Keratinocyte (primary cell): ENCODE measurements at places on chromosomes 16 and 17.

- no peaks in the 10 kb centered on the region for H3K36me3 ChIP-seq
- DNase-seq, result peak; percentile 19
- peaks cover 9% of the 10 kb centered on the region for H3K27me3 ChIP-seq
- H3K4me1 ChIP-seq, result no peaks in the 10 kb centered on the region
- H3K4me3 ChIP-seq, result no peak overlapping the region
- H3K27ac ChIP-seq, result no peak overlapping the region
Observed at GRCh38 chr17:28471531-28472342, 1.7 kb upstream of the SLC13A2 start.

DNA sequence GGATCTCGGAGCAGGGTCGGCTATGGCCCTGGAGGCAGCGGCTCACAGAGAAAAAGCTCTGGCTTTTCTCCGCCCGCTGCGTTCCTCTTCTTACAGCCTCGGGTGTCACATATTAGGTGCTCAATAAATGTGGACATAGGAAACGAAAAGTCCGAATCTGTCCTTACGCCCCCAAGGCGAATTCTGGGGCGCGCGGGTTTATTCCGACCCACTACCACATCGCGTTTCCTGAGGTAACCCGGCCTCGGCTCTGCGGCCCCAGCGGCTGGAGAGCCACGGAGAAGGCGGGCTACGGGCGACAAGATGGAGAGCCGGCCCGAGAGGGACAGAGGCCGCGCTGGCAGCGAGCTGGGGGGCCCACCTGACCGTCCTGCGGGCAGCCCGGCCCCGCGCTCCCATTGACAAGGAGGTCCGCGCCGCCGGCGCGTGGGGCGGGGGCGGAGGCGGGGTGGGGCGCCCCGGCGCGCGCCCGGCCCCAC lies 573 bp upstream of the GNAO1 start:
- no peak overlapping the region for H3K4me3 ChIP-seq
- no peaks in the 10 kb centered on the region for H3K36me3 ChIP-seq
- peaks cover 79% of the 10 kb centered on the region for H3K27me3 ChIP-seq

GRCh38 chr16:21301895-21302291 lies 23.8 kb upstream of the CRYM start:
- H3K27me3 ChIP-seq, result no peaks in the 10 kb centered on the region
- H3K4me3 ChIP-seq, result peak overlapping the region; percentile 65
- peak overlapping the region; percentile 100 for H3K27ac ChIP-seq
- no peak for DNase-seq
- no peaks in the 10 kb centered on the region for H3K36me3 ChIP-seq

GRCh38 chr17:65954148-65954449 lies 237.8 kb downstream of the CEP112 start:
- no peaks in the 10 kb centered on the region for H3K36me3 ChIP-seq
- H3K4me3 ChIP-seq, result no peak overlapping the region
- H3K4me1 ChIP-seq, result no peaks in the 10 kb centered on the region
- DNase-seq, result no peak
- H3K27me3 ChIP-seq, result no peaks in the 10 kb centered on the region

DNA sequence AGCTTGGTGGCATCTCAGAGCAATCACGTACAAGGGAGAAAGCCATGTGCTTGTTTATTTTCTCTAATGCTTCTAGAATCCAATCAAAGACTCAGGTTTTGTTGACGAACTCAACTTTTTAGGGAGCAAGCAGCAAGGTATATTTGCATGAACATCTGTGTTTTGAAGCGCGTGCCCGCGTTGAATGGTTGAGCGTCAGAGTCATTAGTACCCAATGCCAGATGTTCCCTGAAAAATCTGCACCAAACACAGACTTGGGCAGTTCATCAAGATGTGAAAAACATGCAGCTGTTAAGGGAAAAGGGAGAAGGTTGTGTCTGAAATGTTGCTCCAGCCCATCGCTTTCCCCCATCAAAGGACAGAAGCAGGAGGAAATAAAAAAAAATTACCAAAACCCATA lies 170.4 kb downstream of the SNX29 start:
- no peaks in the 10 kb centered on the region for H3K27me3 ChIP-seq
- H3K36me3 ChIP-seq, result no peaks in the 10 kb centered on the region
- DNase-seq, result no peak

DNA sequence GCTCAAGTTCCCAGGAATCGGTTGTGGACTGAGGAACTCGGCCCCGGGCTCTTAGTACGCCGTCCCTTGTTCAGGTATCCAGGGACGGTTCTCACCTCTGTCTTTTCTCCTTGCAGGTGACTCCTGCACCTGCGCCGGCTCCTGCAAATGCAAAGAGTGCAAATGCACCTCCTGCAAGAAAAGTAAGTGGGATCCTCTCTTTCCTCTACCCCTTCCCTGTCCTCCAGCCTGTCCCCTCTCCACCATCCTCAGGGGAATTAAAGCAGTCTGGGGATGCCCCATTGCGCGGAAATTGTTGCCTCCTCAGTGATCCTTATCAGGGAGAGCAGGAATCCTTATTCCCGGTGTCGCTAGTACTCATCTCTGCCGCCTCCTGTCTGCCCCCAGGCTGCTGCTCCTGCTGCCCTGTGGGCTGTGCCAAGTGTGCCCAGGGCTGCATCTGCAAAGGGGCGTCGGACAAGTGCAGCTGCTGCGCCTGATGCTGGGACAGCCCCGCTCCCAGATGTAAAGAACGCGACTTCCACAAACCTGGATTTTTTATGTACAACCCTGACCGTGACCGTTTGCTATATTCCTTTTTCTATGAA lies 585 bp downstream of the MT2A start:
- no peaks in the 10 kb centered on the region for H3K27me3 ChIP-seq
- DNase-seq, result no peak
- H3K4me1 ChIP-seq, result peaks cover 69% of the 10 kb centered on the region
- peak overlapping the region; percentile 95 for H3K27ac ChIP-seq

GRCh38 chr17:82489117-82489516 lies 30.4 kb upstream of the FOXK2 start:
- peaks cover 23% of the 10 kb centered on the region for H3K4me1 ChIP-seq
- no peaks in the 10 kb centered on the region for H3K27me3 ChIP-seq
- no peak overlapping the region for H3K27ac ChIP-seq
- H3K4me3 ChIP-seq, result no peak overlapping the region
- H3K36me3 ChIP-seq, result no peaks in the 10 kb centered on the region
- no peak for DNase-seq
